ENCODE measurements at places on chromosomes 7 and 10.

GRCh38 chr10:123669886-123670285 is 3.7 kb downstream of the GPR26 start:
- peak; percentile 50 for DNase-seq

DNA sequence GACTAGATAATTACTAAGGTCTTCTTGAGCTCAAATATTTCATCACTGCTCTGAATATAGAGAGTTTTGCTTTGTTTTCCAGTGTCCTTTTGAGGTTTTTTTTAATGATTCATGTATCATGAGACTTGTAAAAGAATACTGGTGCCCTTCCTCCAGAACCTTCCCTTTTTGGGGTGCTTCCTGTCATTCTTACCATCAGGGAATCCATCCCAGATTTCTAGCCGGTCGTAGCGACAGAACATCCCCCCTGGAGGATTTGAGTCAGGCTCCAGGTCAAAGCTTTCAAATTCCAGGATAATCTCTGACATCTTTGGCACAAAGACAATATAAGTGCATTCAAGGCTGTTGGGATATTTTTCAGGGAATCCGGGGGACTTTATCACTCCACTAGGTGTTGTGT is 71.0 kb downstream of the NRP1 start:
- DNase-seq, result peak; percentile 78

- DNase-seq, result no peak
Measured at GRCh38 chr10:61623161-61623560, 39.6 kb upstream of the CABCOCO1 start.

DNA sequence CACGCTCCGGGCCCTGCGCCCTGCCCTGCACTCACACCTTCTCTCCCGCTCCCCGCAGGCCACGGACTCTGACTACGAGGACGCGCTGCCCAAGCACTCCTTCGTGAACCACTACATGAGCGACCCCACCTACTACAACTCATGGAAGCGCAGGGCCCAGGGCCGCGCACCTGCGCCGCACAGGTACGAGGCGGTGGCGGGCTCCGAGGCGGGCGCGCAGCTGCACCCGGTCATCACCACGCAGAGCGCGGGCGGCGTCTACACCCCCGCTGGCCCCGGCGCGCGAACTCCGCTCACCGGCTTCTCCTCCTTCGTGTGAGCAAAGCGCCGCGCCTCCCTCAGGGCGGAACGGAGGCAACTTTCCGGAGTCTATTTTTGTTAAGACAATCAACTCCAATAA is 417.0 kb upstream of the FOXK1 start:
- DNase-seq, result no peak

GRCh38 chr7:123941391-123942180 is 16.5 kb downstream of the SPAM1 start:
- no peak for DNase-seq

DNA sequence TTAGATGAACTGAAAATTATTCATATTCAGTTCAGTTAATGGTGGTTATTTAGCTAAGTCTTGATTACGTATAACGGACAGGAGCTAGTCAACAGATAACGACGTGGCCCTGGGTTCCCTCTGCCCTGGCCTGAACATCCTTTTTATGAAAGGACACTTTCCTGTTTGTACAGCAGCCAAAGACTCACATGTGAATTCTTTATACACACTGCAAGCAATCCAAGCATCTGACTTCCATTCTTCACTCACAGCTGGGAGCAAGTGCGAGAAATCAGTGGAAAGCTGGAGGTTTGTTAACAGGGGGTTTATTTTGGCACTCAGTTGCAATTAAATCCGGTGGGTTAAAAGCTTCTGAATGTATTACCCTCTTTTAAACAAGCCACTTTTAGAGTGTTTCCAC is 148.1 kb upstream of the GDF10 start:
- no peak for DNase-seq

DNA sequence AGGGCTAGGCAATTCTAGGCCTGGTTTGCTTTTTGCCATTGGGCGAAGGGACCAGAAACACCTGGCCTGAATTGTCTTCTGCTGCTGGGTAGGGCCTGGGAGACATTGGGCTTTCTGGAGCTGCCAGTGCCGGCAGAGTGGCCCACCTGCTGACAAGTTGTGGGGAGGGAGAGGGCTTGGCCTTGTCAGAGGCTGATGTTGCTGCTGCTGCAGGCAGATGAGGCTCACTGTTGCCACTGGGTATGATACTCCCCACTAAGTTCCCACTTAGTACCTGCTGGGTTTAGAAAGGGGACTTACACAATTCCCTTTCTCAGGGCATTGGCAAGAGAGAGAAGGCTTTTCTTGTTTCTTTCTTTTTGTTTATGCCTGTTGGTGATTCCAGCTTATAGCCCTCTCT is 289.6 kb upstream of the NPVF start:
- DNase-seq, result no peak
